Epithelial cell of proximal tubule (primary cell): ENCODE measurements at places on chromosomes 6 and 20.

DNA sequence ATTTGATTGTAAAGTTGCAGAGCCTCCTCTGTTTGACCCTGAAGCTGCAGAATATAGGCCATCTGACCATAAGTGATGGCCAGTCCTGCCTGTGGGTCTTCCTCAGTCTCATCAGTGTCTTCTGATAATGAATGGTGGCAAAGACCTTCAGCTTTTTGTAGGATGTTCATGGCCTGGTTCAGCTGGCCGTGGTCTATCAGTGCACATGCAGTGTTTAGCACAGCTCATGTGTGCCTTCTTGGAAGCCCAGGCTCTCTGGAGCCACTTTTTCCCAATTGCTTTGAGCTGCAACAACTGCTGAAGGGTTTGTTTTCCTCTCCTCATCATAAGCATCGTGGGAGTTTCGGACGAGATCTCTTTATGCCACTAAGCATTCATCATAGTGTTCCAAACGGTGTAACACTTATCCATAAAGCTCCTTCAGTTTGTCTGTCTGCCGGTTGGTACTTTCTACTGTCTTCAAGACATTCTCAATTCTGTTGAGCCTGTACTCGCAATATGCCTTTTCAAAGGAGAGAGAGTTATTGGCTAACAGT, 70.1 kb upstream of the TULP4 start:
- no peak for DNase-seq

GRCh38 chr6:28497893-28498292, 17.7 kb downstream of the GPX6 start:
- no peak for DNase-seq

DNA sequence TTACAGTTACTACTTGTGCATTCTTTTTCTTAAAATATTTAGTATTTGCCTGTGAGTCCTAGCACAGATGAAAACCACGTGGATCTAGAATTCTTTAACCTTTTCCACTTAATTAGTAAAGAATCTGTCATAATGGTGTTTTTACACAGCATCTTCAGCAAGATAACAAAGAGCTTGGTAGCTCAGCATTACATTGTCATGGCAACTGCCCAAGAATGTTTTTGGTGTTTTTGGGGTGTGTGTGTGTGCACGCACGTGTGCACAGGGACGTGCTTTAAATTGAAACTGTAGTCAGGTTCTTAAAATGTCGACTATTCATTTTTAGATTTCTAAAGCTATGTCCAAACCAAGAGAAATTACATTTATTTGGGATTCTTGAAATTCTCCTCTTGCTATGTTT, 108.0 kb downstream of the FIG4 start:
- no peak for DNase-seq

DNA sequence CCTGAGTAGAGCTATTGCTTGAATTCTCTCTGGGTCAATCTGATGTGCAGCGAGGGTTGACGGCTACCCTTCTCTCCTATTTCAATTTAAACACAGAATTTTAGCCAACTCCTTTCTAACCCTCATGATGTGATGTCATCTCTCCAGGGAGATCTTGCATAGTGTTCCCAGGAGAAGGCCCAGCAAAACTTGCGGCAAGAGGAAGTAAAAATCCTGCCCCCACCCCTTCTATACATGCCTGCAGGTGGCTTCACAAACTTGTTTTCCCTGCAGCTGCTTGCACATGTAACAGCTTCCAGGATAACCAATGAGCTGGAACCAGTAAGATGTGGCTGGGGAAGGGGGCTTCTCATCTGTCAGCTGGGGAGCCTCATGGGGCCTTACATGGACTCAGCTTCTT, 169.3 kb upstream of the CDH4 start:
- DNase-seq = no peak

DNA sequence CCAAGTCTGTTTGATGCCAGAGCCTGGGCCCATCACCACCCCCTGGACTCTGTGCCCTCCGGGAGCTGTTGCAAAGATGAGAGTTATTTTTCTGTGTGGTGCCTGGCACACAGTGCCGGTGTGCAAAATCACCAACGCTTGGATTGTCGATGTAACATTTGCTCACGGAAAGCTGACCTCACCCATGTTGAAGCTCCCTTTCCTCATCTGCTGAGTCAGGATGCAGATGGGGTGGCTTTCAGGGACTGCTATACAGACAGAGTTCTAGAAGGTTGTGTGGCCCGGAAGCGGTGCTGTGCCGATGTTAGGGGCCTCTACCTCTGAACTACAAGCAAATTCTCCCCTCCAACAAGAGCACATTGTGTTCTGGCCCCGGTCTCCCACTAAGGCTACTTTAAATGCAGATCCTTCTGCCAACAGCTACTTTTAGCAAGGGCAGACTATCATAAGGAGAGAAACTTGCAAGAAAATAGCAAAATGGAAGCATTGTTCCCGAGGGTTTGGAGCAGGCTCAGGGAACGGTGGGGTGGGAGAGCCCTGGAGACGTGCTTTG, 34.0 kb downstream of the EYA2 start:
- DNase-seq = no peak

DNA sequence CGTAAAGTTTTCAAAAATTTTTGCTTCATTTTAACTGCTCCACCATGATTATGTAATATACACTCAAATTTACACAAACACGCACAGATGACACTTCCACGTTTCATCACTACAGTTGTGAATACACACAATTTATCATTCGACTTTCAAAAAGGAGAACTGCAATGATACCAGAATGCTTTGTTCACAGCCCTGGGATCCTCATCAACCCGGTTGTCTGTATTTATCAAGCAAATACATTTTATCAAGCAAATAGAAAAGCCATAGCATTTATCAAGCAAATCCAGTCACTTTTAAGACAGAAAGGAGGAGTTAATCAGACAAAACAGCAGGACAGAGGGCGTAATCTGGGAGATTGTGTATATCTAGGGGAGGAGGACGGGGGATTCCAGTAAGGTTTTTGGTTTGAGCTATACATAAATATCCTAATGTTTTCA, 20.3 kb upstream of the ABT1 start:
- DNase-seq = no peak

GRCh38 chr6:144161975-144162374, 11.7 kb downstream of the STX11 start:
- DNase-seq = no peak

DNA sequence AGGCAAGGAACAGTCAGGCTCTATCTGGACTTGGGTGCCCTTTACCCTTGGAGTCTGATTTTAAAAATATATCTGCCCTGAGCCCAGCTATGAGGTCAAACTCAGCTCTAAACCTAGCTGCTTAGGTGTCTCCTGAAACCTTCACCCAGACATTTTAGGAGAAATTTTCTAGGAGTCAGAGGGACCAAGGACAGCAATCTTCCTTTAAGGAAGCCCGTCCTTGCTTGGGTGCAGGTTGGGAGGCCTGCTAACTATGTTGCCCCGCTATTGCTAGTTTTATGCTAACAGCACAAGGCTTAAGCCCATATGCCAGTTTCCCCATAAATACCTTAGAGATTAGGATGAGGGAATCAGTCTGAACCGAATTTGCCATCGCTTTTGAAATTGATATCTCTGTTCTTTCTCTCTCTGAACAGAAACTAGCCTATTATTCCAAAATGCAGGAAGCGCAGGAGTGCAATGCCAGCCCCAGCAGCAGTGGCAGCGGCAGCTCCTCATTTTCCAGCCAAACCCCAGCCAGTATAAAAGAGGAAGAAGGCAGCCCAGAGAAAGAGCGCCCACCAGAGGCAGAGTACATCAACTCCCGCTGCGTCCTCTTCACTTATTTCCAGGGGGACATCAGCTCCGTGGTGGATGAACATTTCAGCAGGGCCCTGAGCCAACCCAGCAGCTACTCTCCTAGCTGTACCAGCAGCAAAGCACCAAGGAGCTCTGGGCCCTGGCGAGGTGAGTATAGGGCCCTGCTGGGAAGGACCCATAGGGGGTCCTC, 2.6 kb downstream of the VGLL2 start:
- DNase-seq = no peak
